Cerebellar nuclear complex (tissue), 1 donor: ENCODE measurements at places on chromosomes 7 and 10.

GRCh38 chr10:420154-421121 is 269.0 kb downstream of the DIP2C start:
- DNase-seq = no peak

DNA sequence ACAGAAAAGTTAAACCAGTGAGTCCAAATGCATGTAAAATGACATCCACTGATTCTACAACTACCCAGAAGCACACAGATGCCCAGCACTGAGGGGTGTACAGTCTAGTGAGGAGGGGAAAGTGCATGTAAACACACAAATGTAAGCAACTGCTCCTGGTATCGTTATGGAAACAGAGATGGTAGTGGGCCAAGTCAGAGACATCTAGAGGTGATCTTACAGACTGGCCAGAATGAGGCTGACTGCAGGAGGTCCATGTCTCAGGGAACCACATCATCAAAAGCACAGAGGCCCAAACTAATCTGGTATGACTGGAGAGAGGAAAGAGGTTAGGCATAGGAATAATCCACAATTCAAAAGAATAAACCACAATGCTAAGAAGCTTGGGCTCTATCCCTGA is 176.5 kb downstream of the SRPK2 start:
- no peak for DNase-seq

DNA sequence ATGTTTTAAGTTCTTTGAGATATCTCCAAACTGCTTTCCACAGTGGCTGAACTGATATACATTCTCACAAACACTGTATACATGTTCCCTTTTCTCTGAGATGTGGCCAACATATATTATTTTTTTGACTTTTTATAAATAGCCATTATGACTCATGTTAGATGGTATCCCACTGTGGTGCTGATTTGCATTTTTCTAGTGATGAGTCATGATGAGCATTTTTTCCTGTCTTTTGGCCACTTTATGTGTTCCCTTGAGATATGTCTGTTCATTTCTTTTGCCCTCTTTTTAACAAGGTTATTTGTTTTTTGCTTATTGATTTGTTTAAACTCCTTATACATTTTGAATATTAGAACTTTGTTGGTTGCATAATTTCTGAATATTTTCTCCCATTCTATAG is 1055.1 kb downstream of the NXPH1 start:
- DNase-seq = no peak

GRCh38 chr10:89525556-89525955 is 9.8 kb downstream of the SLC16A12 start:
- no peak for DNase-seq
